ENCODE measurements at places on chromosomes 7 and 10.

DNA sequence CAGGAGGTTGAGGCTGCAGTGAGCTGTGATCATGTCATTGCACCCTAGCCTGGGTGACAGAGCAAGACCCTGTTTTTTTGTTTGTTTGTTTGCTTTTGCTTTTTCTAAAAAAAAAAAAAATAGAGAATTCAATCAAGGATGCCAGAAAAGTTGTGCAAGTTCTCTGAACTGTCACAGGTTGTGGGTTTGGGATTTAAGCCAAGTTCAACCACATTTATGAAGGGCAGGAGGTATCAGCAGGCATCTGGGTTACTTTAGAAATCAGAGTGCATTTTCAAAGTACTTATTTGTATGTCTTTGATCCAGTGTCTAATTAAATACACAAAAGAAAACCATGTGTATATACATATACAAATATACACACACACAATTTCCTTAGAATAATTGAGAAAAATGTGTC is 151.2 kb upstream of the MINDY3 start:
- no peak for DNase-seq

GRCh38 chr10:11602919-11603523 is 8.4 kb downstream of the USP6NL start:
- DNase-seq, result no peak

GRCh38 chr7:69696054-69696591 is 97.8 kb downstream of the AUTS2 start:
- no peak for DNase-seq

- DNase-seq, result no peak
These were observed 588 bp downstream of the CYREN start for GRCh38 chr7:135169964-135170273.

GRCh38 chr10:103501186-103501585 is 7.7 kb downstream of the NEURL1 start:
- no peak for DNase-seq

DNA sequence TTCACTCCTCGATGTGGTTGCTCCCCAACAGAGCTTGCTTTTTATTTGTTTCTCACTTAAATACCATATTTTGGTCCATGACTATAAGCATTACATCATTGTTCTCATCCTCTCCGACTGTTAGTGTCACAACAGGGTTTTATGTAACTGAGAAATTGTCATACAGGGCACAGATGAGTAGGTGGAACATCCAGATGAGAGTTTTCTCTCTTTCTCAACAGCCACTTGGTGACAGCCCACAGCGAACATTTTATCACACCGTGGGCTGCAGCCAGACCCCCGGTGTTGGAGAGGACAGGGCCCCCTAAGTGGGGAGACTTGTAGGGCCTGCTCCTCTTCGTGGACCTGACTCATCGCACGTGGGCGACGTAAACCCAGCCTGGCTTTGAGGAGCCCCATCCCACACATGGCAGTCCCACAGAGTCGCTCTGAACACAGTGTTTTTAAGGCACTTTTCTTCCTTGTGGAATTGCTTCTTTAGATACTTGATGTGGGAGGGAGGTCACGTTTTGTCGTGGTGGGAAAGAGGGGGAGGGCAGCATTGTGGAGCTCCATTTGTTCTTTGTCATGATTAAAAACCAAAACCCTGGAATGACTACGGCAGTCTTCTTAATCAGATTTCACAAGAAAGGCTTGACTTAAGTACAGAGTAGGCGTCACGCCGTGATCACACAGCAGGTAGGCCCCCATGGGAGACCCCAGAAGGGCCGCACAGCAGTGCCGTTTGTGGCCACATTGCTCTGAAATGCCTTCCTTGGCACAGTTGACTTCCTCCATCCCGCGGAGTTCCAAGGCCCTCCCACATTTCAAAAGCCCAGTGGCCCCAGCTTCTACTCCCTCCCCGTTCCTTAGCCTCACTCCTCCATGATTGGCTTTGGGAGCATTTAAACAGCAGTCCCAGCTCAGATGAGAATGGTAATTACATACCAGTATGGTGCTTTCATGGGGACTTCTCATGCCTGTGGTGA is 220.6 kb downstream of the CCDC3 start:
- peak; percentile 75 for DNase-seq

GRCh38 chr7:88140947-88141346 is 78.9 kb downstream of the SRI start:
- no peak for DNase-seq

GRCh38 chr7:92873776-92874175 is 37.4 kb upstream of the CDK6 start:
- DNase-seq, result no peak

- no peak for DNase-seq
These were observed 18.0 kb downstream of the C10orf105 start for GRCh38 chr10:71701496-71702132.

DNA sequence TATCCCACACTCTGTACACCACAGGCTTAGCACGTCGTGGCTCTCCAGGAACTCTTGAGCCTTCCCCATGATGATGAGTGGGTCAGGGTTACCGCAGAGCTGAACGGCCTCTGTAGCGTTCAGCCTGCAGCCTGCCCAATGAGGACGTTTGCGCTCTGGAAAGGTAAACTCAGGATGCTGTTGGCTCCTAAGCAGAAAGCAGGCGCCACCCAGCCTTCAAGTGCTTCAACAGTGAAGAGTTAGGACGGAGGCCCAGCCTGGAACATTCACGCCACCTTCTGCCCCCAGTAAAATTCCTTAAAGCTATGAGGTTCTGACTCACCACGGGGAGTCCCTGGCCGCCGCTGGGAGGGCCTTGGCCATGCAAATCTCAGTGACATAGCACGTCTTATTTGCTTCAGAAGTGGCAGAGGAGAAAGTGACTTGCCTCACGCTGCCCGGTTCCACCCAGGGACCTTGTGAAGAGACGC is 161.5 kb upstream of the SH2B2 start:
- DNase-seq, result peak; percentile 31

DNA sequence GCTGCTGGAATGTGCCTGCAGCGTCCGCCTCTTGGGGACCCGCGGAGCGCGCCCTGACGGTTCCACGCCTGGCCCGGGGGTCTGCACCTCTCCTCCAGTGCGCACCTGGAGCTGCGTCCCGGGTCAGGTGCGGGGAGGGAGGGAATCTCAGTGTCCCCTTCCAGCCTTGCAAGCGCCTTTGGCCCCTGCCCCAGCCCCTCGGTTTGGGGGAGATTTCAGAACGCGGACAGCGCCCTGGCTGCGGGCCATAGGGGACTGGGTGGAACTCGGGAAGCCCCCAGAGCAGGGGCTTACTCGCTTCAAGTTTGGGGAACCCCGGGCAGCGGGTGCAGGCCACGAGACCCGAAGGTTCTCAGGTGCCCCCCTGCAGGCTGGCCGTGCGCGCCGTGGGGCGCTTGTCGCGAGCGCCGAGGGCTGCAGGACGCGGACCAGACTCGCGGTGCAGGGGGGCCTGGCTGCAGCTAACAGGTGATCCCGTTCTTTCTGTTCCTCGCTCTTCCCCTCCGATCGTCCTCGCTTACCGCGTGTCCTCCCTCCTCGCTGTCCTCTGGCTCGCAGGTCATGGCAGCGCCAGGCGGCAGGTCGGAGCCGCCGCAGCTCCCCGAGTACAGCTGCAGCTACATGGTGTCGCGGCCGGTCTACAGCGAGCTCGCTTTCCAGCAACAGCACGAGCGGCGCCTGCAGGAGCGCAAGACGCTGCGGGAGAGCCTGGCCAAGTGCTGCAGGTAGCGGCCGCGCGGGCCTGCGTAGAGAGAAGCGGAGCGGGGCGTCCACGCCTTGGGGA is 645 bp downstream of the SLC26A4 start:
- peak; percentile 70 for DNase-seq

- DNase-seq, result peak; percentile 71
These were observed 941 bp upstream of the LUC7L2 start for GRCh38 chr7:139358541-139359365.

DNA sequence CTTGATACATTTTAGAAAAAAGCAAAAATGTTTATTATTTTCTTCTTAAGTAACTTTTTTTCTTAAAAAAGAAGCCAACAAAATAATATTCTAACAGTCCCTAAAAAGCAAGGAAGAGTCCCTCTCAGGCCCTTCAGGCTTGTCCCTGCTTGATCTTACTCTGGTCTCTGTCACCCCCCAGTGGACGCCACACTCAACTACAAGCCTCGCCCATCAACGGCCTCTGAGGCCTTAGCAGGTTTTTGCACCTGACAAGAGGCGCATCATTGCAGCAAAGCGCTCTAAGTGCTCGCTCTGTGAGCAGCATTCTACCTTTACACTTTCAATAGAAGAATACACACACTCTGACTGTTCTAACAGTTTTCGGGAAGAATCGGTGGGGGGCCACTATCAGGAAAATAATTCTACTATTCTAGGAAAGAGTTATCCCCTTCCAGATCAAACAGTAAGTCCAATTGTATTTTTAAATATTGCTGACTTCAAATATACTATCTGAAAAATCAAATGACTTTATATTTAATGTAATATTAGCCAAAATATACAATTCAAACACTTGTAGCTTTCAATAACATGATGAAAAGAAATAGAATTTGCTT is 139.2 kb downstream of the USP6NL start:
- DNase-seq, result peak; percentile 84

DNA sequence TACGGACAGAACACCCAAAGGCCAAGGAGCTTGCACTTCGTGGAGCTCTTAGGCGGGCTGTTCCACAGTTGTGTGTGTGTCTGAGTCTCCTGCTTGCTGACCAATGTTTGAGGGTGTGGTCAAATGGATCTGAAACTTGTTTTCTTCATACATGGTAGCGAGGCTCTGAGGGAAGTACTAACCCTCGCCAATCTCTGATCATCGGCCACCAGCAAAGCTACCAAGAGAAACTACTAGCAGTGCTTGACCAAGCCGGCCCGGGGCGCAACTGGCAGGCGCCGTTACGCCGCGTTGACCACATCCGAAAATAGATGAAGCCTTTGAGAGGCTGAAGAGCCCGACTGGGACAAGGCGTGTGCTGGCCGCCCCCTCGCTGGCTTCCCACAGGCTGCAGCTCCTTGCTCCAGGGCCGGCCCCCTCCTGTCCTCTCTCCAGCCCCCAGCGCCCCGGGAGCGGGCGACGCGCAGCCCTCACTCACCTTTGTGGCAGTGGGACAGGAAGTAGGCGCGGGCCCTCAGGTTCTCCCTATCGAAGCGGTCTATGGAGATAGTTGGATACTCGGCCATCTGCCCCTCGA is 384 bp downstream of the DCLRE1C start:
- no peak for DNase-seq

GRCh38 chr7:36670585-36671431 is 53.5 kb downstream of the AOAH start:
- peak; percentile 81 for DNase-seq

DNA sequence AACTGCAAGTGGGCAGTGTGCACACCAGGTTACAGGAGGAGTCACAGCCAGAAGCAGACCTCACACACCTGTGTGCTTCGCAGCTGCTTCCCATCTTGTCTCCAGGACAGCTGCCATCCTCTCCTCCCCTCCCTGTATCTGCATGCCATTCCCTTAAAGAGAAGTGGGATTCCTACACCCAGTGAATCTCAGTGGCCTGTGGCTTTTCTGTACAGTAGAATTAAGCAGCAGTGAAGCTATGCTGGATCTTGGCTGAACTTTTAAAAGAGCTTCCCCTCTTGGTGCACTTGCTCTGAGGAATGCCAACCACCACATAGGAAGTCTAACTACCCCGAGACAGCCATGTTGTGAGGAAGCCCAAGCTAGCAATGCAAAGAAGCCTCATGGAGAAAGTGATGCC is 236.5 kb upstream of the ZMIZ1 start:
- no peak for DNase-seq

DNA sequence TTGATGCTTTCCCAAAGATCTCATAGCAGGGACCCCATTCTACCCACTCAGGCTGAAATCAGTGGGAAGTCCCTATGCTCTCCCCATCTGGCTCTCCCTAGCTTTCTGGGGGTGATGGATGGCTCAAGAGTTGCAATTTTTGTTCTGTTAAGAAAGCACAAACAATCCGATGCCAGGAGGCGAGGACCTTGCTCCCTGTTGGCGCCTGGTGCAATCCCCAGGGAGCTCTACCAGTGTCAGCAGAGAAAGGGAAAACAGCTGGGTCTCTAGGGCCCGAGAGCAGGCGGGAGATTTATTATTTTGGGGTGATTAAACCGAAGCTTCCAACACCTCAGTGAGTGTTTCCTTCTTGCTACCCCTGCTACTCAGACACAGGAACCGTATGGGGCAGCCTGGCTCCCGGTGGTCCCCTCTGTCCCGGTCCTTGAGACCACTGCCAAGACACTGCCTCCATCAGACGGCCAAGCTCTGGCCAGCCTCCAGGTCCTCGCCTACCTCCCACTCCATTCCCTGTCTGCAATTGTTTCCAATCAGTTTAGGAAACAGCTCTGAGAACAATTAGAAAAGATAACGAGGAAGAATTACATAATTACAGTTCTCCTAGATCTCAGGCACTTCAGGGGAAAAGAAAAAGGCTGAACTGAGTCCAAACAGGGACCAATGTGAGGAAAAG is 147.9 kb downstream of the PLXNA4 start:
- no peak for DNase-seq

DNA sequence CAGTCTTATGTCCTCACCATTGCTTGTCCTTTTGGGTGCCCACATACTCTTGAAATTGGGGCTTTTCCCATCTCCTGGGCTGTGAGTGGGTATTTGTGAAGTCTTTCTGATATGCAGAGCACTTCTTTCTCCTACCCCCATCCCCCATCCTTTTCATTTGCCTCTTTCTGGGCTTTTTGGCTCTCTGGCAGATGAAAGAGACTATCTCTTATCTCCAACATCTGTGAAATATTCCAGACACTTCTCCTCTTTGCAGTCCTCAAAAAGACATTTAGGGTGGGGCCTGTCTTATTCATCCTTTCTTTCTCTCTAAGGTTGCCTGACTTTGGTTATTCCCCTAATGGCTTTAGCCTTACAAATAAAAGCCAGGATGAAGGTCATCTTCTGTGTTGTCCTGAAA is 462.2 kb upstream of the MKI67 start:
- DNase-seq, result no peak

GRCh38 chr7:128350708-128351295 is 7.1 kb upstream of the RBM28 start:
- no peak for DNase-seq

- DNase-seq, result no peak
These were observed 218 bp downstream of the GDI2 start for GRCh38 chr10:5813091-5813340.

DNA sequence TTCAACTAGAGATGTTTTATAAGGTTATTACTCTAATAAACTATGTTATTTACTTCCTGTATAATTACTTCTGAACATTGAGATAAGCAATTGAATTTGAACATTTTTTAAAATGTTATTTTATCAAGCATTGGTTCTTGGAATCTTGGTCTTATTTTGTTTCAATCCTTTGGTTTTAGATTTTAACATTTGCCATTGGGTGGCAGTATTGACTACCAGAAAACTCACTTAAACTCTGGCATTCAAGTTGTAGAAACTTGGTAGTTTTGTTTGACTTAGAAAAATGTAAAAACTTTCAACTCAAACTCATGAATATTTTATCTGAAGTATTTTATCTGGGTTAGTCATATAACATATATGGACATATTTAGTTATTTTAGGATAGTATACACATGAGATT is 48.1 kb downstream of the ATRNL1 start:
- DNase-seq, result no peak

DNA sequence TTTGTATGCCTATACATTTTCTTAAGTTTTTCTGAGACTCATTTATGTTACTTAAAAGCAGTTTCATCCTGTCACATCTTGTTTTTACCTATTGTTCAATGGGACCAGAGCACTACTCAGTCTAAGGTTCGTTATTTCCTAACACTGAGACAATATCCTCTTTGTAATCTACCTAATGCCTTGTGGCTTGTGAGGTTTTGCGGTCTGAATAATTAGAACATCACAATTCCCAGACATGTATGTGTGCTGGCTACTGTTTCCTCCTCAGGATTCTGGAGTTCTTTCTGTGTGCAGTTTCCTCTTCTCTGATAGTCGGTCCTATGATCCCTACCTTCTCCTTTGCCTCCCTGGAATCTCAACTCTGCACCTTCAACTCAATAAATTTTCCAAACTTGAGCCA is 620.2 kb downstream of the ANKRD7 start:
- DNase-seq, result no peak

- peak; percentile 25 for DNase-seq
These were observed 21.2 kb downstream of the ZNF680 start for GRCh38 chr7:64541438-64542359.
